ENCODE measurements at places on chromosomes 13 and 19. TPM values are rescaled to one million over a fixed set of nuclear protein-coding genes. Genes with fewer than 3 reads are reported as not detected.

Gene SIGLEC12
- not detected for total RNA-seq

GRCh38 chr19:36392916-36393673, 14.1 kb upstream of the ZFP14 start:
- no peaks in the 10 kb centered on the region for H3K4me1 ChIP-seq
- H3K36me3 ChIP-seq: peaks cover 63% of the 10 kb centered on the region
- H3K27me3 ChIP-seq: no peaks in the 10 kb centered on the region
- DNase-seq: no peak

DNA sequence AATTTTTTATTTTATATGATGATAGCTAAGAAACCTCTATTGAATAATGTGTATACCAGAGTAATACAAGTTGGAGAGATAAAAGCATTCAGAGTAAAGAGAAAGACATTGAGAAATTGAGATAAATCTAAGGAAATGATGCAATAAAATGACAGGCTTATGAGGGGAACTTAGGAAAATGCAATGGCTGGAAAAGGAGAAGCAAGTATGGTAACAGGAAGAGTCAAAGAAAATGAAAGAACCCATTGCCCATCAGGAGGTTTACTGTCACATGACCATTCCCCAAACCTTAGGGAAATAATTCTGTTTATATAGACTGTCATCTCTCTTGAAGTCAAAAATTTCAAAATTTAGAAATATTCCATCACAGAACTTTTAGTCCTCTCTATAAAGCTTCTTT, 808.0 kb upstream of the PRR20A start:
- no peaks in the 10 kb centered on the region for H3K36me3 ChIP-seq
- no peak for DNase-seq
- no peaks in the 10 kb centered on the region for H3K27me3 ChIP-seq
- no peak overlapping the region for H3K27ac ChIP-seq
- H3K4me1 ChIP-seq: no peaks in the 10 kb centered on the region

DNA sequence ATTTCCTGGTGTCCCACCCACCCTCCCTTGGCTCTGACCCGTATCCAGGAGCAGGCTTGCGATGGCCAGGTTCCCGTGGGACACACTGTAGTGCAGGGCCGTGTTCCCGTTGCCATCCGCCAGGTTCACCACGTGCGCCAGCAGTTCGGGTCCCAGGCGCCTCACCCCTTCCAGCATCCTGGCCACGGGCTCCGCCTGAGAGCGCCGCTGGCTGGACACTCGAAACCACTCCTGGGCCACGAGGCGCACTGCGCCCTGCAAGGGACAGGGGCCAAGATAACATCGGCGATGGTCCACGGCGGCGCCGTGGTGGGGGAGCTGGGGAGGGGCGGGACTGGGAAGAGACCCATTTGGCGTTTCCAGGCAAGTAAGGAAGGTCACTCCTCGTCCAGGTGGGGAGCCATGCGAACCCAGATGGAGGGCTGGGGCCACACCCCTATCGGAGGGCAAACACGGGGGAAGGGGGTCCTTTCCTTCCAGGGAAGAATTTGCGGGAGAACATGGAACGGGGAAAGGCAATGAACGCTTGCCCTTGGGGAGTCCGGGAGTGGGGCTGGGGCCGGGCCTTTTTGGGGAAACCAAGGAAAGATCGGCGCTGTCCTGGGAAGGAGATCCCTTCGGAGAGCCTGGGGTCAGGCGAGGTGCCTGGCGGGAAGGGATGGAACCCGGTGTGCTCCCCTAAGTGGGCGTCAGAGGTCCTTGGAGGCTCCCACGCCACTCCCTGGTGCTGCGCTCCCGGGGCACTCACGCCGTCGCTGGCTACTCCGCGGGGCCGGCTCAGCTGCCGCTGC, 9.9 kb downstream of the KANK3 start:
- no peaks in the 10 kb centered on the region for H3K36me3 ChIP-seq
- peaks cover 32% of the 10 kb centered on the region for H3K27me3 ChIP-seq
- DNase-seq: no peak
- peak overlapping the region; percentile 56 for H3K4me3 ChIP-seq

DNA sequence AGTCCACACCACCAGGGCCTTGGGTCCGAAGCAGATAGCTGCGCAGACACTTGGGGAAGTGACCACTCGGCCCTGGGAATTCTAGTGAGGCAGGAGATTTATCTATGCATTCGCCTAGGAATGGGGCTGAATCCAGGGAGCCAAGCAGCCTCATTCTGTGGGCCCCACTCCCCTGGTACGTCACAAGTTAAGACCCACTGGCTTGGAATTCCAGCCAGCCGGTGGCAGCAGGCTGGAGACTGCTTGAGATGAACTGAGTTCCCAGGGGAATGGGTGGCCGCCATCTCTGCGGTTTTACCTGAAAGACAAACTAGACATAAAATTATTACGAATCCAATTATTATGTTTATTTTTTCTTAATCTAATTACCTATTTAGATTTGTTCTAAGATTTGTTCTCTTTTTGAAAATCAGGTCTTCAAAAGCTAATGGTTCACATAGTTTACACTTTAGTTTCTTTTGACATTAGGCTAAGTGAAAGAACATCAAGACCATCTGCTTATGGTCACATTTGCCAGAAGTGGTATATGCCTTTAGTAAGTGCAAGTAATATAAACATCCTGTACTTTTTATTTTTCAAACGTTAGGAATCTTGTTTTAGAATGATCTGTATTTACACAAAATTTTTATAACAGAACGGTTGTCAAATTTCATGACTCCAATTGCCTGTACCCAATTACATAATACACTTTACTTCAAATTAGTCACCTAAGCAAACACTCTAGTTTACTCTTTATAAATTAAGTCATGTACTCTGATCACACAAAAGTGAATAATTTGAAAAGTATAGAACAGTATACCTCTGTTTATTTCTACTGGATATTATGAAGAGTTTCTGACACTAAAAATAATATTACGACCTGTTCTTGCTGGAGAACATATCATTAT, 74.4 kb downstream of the SLITRK6 start:
- no peaks in the 10 kb centered on the region for H3K27me3 ChIP-seq
- peaks cover 15% of the 10 kb centered on the region for H3K4me1 ChIP-seq
- peaks cover 2% of the 10 kb centered on the region for H3K36me3 ChIP-seq
- H3K27ac ChIP-seq: no peak overlapping the region
- DNase-seq: no peak
- no peak overlapping the region for H3K4me3 ChIP-seq

- H3K4me3 ChIP-seq: no peak overlapping the region
- no peak overlapping the region for H3K27ac ChIP-seq
- H3K4me1 ChIP-seq: no peaks in the 10 kb centered on the region
- H3K36me3 ChIP-seq: no peaks in the 10 kb centered on the region
- no peak for DNase-seq
These were observed 454.3 kb downstream of the PCDH17 start for GRCh38 chr13:58085819-58086218.

All from osteocyte (in vitro differentiated cells).